CD4-positive, alpha-beta T cell treated with Interferon alpha-2 for 1 hour (primary cell): ENCODE measurements at places on chromosomes 11 and 22.

GRCh38 chr11:63682066-63683021 lies 1.0 kb downstream of the RTN3 start:
- DNase-seq: no peak

GRCh38 chr11:119134389-119134978 lies 13.1 kb downstream of the HINFP start:
- DNase-seq: peak; percentile 24

DNA sequence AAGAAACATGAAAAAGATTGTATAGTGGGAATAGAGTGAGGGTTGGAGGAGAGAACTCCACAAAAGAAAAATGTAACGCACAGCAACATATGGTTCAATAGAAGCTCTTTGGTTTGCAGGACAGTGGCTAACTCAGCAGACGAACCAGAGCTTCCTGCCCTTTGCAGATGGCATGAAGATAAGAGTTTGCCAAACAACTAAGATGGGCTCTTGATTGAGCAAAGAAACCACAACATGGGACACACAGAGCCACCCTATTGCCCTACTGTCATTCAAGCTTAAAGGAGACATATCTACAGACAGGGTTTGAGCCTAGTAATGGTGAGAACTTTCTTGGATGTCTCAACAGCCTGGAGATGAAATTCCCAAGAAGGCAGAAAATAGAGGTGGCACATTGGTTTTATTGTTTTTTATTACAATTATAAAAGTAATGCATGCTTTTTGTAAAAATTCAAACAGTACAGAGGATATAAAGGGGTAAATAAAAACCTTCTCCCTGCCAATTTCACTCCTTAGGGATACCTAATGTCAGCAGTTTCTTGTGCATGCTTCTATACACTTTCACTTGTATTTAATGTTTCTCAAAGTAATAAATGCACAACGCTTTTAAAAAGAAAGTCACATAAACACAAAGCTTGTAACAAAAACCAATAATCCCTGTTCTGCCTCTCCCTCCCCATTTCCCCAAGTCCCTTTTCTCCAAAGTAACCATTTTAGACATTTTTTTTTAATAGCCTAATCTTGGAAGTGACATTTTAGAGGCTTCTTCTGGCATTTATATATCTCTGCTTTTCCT lies 63.7 kb downstream of the COPB1 start:
- DNase-seq: no peak

DNA sequence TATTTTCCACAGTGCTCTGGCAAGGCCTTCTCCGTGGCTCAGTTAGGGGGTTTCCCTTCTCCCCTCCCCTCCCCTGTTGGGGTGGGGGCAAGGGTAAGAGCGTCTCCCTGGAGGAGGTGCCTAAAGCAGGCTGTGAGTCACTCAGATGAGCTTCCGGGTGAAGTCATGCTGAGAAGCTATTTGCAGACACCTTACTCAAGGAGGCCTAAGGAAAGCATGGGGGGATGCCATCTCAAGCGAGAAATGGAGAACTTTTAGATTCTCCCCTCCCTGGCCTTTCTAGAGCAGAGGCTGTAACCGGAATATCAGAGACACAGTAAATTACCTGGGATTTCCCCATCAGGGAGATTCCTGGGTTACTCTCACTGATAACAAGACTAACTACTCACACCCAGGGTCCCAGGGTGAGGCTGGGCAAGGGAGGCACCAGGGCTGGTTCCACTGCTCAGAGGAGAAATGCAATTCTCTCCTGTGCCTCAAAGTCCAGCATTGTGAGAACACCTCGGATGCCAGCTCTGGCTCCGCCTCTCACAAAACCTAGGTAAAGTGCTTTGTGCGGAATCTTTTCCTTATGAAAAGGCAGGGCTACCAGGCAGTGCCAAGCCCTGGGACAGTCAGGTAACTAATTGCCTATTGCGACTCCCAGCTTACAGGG lies 123.6 kb downstream of the ABTB2 start:
- peak; percentile 80 for DNase-seq

DNA sequence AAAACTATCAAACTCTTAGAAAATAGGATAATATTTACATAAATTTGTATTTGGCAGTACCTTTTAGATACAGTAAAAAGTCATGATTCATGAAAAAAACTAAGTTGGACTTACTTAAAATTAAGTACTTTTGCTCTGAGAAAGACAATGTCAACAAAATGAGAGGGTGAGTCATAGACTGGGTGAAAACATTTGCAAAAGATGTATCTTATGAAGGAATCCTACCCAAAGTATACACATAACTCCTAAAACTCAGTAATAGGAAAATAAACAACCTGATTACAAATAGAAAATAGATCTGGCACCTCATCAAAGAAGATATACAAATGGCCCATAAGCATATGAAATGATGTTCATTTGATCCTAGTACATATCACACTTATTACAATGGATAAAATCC lies 1154.6 kb downstream of the JRKL start:
- no peak for DNase-seq

GRCh38 chr22:33920927-33921524 lies 750 bp upstream of the LARGE1 start:
- DNase-seq: peak; percentile 90

GRCh38 chr11:47918882-47919495 lies 61.4 kb upstream of the PTPRJ start:
- DNase-seq: no peak

GRCh38 chr22:38729946-38730345 lies 24.2 kb downstream of the GTPBP1 start:
- no peak for DNase-seq

DNA sequence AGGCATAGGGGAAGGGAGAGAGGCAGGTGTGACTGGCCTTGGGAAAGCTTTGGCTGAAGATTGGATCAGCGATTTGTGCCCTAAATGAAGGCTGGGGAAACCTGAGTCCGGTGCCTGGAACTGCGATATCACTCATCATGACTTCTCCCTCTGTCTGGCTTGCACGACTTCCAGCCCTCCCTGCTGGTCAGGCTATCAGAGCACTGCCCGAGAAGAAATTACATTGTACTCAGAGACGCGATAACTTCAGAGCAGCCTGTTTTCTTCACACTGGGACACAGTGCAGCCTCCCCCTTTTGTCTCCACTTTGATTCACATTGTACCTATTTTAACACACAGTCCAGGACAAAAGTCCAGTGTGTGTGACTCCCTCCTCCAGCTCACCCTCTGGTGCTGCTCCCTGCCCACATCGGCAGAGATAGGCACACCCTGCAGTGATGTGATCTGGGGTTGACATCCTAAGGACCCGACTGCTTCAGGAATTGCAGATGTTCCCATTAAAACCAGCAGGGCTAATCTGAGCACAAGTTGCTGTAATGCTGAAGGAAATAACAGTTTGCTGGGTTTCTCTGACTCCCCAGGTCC lies 62.1 kb upstream of the CADM1 start:
- DNase-seq: no peak
